Effector CD8-positive, alpha-beta T cell (primary cell): ENCODE measurements at places on chromosomes 7 and 10.

- DNase-seq: no peak
Measured at GRCh38 chr7:1552200-1552599, 3.8 kb downstream of the TMEM184A start.

GRCh38 chr7:37899712-37900247 lies 16.8 kb downstream of the SFRP4 start:
- no peak for DNase-seq

DNA sequence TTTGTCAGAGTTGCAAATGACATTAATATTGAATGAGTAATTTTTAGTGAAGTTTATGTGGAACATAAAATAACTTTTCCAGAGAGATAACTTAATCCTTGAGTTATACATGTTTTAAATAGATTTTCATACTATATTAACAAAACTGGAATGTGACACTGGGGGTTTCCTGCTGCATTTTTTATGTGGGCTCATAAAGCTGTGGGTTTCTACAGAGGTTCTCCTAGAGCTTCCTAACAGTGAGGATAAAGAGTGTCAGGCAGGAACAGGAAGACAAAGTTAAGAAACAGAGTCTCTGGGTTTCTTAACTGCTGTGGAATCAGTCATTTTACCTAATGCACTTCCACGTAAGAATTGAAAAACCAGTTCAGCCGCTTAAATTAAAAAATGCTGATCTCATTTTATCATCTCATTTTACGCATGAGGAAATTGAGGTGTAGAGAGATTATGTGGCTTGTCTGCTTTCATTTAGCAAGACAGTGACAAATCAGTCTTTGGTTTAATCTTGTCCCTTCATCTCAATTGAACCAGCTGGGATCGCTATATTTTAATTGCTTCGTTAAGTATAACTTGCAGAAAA lies 5.0 kb downstream of the CD36 start:
- DNase-seq: no peak

DNA sequence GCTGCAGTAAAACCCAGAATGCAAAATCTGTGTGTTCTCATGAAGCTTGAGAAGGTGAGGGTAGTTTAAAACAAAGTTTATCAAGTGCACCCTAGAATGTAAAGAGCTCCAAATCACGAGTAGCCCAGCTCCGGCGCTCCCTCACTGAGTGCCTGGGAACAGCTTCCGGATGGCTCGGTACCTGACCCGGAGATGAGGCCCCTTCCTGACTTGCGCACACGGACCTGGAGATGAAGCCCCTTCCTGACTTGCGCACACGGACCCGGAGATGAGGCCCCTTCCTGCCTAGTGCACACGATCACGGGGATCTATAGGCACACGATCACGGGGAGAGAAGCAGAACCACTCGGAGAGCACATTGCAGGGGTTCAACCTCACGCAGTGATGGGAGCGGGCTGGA lies 322.1 kb upstream of the RNF32 start:
- no peak for DNase-seq

- DNase-seq: no peak
Measured at GRCh38 chr7:26457696-26458327, 166.2 kb downstream of the SNX10 start.

DNA sequence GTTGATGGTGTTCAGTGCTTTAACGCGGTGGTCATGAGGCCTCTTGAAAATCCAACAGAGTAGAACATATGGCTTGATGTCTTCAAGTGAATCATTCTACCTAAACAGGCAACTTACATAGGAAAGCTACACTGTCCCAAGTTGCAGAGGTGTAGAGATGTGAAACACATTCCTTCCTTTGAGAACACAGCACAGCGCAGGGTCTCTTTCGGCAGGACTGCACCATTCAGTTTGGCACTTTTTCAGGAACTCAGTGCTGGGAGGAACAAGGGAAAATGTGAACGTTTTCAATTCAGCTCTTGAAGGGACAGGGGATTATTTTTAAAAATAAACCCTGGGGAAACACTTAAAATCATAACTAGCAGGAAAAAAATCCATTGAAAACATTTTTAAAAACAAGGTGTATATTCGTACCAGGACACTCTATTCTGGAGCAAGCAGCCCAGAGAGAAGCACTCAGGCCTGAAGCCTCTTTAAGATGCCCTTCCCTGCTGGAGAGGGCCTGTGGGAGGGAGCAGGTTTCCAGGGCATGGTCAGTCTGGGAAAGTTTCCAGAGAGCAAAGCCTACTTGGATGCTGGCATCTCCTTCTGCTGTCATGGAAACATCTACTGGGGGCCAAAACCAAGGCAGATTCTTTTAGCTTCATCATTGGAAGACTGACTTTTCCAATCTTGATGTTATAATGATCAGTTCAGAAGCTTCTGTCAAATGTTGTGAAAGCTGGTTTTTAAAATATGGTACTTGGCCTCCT lies 60.4 kb upstream of the NPVF start:
- no peak for DNase-seq

GRCh38 chr7:88218836-88219605 lies 817 bp downstream of the SRI start:
- DNase-seq: peak; percentile 2

- DNase-seq: no peak
Measured at GRCh38 chr7:129053938-129054437, 923 bp downstream of the TNPO3 start.

GRCh38 chr10:132203256-132204077 lies 16.7 kb downstream of the DPYSL4 start:
- no peak for DNase-seq

DNA sequence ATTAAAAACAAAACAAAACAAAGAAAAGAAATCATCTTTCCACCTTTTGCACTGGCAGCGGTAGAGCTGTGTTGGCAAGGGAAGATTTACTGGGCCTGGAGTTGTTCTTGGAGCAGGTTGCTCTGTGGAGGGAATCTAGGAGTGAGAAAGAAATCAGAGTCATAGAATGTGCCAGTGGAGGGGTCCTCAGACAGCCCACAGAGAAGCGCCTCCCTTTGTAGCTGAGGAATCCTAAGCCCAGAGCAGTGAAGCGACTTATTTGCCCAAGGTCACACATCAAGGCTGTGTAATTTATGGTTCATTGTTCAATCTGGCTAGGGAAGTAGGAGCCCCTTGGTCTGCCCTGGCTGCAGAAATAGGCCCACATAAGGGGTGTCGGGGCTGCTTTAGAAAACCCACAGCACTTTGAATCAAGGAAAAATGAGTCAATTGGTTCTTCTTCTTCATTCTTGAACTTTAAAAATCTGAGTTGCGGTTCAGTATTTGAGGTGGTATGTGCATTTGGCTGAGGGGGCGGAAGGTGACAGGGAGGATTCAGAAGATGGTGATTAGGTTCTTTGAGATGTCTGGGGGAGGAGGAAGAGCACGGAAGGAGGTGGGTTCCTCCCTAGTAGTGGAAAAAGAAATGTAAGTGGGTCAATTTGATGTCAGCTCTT lies 253.7 kb downstream of the PTEN start:
- DNase-seq: no peak

DNA sequence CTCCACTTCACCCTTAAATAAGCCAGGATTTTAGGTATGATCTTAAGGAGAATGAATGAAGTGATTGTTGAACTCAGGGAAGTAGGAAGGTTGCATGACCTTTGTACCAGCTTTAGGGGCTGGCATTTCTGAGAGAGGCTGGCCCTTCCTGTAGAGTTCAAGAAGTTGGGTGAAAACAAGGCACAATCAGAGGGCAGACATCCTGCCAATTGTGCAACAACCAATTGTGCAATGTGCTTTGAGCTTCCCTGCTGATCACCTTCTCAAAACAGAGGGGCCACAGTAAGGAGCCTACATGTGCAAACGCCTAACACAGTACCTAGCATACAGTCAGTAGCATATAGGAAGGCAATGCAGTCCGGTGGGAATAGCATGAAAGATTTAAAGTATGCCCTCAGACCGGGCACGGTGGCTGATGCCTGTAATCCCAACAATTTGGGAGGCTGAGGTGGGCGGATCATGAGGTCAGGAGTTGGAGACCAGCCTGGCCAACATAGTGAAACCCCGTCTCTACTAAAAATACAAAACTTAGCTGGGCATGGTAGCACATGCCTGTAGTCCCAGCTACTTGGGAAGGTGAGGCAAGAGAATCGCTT lies 5.4 kb downstream of the CPVL start:
- DNase-seq: no peak

DNA sequence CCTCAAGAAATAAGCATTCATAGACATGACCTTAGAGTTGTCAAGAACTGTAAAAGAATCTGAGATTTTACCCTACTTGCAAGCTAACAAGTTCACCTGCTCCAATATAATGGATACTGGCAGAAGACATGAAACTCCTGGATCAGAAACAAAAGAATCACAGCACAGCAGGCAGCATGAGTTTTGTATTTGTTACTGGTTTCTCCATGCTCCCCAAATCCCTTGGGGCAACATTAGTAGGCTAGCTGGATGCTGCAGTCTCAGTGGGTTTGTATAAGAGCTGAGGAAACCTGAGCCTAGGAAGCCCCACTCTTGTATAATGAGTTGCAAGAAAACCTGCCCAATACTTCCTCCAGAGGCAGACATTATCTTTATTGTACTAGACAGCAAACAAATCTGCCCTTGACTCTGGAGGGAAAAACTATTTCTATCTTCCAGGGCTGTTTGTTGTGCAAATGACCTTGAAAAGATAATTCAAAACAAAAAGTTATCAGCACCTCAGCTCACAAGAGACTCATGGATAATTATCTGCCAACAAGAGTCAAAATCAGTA lies 64.8 kb downstream of the ABLIM1 start:
- DNase-seq: no peak

DNA sequence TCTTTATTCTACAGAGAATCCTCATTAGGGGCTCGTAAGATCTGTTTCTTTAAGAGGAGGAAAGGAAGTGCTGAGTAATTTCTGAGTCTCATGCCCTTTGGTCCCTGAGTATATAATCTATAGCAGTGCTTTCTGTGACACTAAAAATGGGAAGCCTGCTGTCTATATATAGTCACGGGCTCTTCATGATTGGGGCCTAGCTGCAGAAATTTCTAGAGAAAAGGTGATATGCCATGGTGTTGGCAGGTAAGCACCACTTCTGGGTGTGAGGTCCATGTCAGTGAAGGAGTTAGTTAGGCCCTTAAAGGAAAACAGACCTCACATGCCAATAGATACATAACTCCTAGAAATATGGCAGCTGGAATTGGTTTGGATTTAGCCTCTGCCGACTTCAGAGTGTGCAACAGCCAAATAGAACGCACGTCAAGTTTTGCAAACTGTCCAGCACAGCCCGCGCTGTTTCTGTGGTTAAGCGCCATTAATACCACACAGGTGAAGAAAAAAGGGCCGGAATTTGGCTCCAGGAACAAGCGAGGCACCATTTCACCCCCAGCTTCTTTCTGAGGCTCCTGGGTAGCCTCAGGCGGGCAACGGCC lies 123.2 kb downstream of the TACC2 start:
- DNase-seq: no peak

DNA sequence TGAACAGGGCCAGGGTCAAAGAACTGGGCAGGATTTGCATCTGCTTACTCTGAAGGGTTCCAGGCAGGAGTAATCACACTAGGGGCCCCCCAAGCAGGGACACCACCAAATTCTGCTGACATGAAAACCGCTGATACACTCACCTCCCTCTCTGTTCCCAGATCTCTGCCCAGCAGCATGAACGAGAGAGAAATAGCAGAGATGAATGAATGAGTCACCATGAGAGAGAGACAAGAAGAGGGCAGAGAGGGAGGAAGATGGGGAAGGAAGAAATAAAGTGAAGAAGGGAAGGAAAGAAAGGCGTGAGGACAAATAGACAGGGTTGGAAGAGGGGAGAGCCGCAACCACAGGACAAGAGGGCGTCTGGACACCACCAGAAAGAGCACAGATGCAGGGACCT lies 285.9 kb upstream of the NEBL start:
- DNase-seq: no peak

DNA sequence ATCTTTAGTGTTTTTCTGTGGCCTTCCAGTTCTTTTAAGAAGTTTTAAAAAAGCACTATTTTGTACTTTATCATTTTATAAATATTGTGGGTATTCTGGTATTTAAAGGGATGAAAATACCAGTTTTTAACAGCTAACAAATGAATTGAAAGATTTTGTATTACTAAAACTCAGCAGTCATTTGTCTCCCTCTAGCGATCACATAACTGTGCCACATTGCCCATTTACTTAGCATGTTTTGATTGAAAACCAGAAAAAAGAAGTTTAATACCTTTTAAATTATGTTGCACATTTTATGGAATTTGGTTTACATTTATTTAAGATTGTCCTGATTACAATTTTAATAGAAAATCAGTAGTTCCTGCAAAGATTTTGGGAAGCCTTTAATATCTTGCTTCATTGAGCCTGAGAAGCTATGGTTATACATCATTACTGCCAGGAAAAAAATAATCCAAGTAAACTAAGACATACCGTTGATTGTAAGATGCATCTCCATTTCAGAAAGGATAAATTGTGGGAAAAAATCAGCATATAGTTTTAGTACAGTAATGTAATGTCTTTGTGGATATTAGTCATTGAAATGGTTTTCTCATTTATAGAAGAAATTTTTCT lies 34.9 kb downstream of the TAX1BP1 start:
- no peak for DNase-seq

DNA sequence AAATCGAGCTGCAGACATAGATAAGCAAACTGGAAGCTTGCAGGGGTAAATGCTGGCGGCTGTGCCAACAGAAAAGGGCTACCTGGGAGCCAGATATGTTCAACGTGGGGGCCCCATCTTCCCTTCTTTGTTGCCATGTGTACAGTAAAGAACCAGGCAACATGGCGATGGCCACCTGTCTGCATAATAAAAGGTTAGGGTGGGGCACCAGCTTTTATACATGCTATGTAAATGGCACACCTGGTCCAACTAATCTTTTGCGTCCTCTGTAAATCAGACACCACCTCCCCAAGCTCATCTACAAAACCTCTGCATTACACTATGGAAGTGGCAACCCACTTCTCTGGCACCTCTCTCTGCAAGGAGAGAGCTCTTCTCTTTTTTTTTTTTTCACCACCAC lies 13.9 kb downstream of the BUD31 start:
- DNase-seq: no peak

DNA sequence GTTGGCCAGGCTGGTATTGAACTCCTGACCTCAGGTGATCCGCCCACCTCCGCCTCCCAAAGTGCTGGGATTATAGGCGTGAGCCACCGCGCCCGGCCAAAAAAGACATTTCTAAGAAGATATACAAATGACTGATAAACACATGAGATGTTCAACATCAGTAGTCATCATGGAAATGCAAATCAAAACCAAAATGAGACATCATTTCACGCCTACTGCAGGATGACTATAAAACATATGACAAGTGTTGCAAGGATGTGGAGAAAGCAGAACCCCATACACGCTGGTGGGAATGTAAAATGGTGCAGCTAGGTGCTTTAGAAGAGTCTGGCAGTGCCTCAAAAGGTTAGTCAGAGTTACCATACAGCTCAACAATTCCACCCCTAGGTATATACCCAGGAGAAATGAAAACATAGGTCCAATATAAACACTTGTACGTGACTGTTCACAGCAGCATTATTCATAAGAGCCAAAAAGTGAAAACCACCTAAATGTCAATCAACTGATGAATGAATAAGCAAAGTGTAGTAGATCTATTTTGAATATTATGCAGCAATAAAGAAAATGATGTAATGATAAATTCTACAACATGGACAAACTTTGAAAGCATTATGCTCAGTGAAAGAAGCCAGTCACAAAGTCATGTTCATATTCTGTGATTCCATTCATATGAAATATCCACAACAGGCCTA lies 24.5 kb downstream of the TMEM209 start:
- no peak for DNase-seq

- no peak for DNase-seq
Measured at GRCh38 chr7:7719236-7719635, 829 bp upstream of the RPA3 start.
